ENCODE measurements at places on chromosomes 1 and 21. TPM values are rescaled to one million over a fixed set of nuclear protein-coding genes. Genes with fewer than 3 reads are reported as not detected.

DNA sequence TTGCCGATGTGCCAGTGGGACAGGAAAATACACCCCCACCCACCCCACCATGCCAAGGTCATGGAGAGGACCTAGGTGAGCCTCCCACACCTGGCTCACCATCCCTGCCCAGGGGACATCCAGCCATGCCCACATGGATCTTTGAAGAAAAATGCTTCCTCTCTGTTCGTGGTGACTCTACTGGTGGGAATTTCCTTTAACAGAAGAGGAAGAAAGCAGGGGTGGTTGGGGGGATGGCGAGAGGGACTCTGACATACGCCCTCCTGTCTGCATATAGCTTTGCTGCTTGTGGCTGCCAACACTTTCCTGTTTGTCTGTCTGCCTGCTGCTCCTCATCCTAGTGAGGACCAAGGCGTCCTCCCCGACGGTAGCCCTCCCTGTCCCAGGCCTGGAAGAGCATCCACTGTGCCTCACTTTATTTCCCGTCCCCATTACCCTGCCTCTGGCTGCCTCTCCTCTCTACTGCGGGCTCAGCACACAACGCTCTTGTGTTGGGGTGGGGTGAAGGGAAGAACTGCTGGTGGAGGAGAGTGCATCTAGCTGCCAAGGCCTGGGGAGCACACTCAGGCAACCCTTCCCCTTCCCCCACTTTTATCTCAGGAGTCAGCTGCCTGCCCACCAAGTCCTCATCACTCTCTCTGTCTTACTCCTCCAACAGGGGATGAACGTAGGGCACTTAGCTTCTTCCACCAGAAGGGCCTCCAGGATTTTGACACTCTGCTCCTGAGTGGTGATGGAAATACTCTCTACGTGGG, 2.5 kb downstream of the SEMA4A start:
- no peak for DNase-seq

- no peak for DNase-seq
Measured at GRCh38 chr1:203405703-203406438, 54.9 kb upstream of the FMOD start.

DNA sequence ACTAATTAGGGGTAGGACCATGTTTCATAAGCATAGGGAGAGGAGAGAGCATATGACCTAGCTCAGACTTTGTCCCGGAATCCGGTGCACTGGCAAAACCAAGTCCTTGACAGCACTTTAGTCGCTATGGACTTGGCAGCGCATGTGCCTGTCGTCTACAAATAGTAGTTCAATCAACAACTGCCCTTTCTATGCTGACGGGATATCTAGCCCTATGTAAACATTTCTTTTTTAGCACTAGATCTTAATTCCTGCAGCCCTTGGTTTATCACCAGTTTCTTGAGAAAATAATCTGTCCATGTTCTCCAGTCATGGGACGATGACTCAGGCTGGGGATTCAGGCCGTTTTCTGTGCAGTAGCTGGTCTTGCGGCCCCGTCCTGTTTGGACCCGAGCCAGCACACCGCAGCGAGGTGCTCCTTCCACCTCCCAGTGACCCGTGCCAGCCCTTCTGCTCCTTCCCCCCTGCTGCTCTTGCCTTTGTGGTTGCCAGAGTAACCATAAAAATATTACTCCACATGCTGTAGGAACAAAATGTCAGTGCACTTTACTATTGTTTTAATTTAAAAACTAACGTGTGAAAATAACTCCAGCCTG, 8.6 kb upstream of the MT1HL1 start:
- DNase-seq, result no peak

DNA sequence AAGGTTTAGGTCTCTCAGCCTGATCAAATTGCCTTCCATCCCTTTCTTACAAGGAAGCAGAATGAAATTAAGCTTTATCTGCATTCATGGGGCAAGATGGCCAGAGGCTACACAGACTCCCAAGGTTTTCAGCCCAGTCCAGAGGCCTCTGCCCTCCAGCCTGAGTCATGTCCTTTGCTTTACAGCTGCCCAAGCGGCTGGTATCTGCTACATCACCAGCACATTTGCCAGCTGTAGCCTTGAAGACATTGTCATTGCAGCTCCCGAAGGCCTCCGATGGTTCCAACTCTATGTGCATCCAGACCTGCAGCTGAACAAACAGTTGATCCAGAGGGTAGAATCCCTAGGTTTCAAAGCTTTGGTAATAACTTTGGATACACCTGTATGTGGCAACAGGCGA, 16.0 kb downstream of the HAO2 start:
- DNase-seq, result no peak

GRCh38 chr1:174324939-174325338, 122.8 kb upstream of the GPR52 start:
- DNase-seq, result no peak

DNA sequence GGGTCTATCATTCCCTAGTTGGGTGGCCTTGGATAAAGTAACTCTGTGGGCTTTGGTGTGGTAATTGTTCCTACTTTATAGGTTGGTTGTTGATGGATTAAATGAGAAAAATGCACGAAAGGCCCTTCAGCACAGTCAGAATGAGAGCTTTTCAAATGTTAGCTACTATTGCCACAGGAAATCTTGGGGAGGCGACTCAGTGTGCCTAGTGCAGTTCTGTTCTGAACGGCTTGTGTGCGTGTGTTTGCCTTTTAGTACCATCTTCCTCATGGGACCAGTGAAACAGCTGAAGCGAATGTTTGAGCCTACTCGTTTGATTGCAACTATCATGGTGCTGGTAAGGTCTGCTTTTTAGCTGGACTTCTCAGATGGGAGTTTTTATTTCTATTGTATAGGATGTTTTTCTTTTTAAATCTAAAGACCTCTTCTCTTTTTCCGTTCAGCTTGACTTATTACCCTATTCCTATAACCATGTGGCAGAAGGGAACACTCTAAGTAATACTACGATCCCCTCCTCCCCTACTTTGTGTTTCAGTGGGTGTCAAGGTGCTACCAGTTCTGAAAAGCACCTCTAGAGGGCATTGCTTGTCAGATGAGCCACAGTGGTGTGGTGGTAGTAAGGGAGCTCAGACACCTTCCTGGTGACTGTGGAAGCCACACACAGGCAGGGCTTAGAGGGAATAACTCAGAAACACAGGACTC, 9.2 kb downstream of the SFT2D2 start:
- DNase-seq, result peak; percentile 27

GRCh38 chr21:31798842-31799704, 67.2 kb upstream of the SCAF4 start:
- no peak for DNase-seq

DNA sequence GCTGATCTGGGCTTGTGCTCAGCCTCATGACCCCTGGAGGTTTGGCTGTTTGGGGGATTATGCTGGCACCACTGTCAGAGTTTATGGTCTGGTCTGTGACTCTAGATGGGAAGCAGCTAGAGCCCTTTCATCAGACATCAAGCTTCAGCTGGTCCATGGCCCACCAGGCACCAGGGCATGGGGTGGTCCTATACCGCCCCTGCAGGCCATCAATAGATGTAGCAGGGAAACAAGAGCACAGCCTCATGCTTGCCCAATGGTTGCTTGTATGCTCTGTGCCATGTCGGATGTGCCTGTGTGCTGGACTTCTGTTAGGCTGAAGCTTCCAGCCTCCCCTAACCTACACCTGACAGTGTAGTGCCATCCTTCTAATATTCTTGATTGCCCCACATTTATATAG, 71.1 kb upstream of the CD34 start:
- DNase-seq, result peak; percentile 52

DNA sequence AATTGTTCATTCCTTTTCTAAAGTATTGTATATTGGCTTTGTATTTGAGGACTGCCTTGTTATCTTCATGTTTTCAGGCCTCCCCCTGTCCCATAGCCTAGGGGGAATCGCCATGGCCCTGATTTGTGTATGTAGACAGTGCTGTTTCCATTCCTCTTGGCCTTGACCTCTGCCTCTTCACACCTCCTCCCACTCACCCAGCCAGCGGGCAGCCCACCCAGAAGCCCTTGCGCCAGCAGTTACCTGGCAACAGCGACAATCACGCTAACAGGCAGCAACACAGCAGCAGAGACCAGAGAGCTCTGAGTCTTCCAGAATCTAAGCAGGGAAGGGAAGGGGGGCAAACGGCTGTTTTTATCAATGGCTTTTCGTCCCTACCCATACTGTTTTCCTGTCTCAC, 50.0 kb upstream of the NPL start:
- peak; percentile 26 for DNase-seq

DNA sequence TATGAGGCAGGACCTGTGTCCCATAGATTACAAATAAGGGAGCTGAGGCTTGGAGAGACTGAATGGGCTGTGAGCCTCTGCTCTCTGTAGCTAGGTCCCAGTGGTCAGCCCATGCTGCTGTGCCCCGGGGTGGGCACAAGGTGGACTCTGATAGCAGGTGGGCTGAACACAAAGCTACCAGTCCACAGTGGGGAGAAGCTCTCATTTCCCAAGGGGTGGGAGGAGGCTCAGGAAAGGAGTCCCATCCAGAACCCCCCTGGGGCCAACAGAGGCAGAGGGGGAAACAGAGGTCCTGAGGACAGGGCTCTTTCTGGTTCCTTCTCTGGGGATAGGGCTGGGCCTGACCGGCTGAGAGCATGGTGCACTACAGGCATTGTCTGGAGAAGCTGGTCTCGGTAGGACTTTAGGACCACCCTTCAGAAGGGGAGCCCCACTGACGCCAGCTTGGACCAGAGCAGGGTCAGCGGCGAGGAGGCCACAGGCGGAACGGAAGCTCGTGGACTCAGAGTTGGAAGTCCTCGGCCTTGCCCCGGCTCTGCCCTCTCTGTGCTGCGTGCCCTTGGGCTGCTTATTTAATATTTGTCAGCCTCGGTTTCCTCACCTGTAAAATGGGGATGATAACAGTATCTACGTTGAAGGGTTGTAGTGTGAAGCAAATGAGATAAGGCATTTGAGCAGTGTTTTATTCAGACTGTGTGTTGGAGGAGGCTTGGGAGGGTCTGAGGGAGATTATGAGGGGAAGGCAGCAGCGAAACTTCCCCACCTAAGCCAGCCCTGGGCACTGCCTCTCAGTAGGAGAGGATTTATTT, 26.6 kb downstream of the SDE2 start:
- DNase-seq, result no peak

DNA sequence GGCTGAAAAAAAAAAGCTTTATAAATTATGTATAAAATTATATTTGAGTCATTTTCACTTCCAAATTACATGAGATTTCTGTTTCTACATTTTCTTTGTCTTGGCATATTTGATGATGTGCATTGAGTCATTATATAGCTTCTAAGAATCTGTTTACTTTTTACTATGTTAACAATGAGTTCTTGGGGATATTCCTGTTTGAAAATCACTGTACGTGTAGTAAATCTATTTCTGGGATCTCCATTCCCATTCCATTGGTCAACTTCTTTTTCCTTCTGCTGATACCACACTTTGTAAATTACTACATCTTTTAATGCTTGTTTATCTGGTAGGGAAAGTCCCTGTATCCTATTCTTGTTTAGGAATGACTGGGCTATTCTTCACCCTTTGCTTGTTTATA, 43.6 kb downstream of the TNFRSF9 start:
- no peak for DNase-seq

DNA sequence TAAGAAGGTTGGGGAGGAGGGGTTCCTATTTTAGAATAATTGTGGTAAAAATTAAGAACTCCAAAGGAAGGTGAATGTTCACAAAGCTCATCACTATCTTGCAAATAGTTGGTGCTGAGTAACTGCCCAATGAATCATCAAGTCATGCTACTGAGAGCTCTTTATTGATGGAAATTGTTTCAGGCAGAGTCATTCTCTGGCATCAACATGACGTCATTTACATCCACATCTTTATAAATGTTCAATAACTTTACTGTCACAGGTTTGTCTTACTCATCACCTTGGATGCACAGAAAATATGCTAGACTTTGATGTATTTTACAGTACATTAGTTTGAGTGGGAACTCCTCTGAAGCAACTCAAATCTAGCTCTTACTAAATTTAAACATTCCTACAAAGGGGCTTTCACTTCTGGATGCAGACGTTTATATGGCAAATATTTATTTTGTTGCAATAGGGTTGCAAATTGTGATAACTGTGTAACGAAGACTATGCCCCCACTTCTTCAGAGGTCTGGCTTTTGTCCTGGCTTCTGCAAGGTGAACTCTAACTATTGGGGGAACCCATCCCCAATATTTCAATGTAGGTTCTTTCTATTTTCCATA, 273.7 kb upstream of the AJAP1 start:
- DNase-seq, result no peak

- no peak for DNase-seq
Measured at GRCh38 chr1:47866601-47867437, 130.4 kb downstream of the TRABD2B start.

GRCh38 chr1:17155257-17155920, 36.1 kb upstream of the PADI2 start:
- DNase-seq, result no peak

DNA sequence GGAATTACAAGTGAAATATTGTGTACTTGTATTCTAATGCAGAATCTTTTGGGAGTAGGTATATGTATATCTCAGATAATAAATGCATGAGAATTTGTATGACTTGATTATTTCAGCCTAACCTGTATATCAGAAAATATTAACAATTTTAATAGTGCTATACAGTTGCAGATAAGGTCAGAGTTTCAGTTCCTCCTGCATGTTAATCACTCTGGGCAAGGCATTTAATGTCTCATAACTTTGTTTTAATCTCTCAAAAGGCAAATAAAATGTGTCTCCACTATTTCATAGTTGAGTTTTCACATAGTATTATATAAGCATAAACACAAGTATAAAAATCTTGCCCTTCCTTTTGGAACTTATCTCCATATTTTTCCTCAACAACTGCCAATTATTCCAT, 352.5 kb downstream of the KCNT2 start:
- DNase-seq, result no peak

GRCh38 chr21:32599526-32599925, 12.7 kb downstream of the CFAP298 start:
- no peak for DNase-seq

DNA sequence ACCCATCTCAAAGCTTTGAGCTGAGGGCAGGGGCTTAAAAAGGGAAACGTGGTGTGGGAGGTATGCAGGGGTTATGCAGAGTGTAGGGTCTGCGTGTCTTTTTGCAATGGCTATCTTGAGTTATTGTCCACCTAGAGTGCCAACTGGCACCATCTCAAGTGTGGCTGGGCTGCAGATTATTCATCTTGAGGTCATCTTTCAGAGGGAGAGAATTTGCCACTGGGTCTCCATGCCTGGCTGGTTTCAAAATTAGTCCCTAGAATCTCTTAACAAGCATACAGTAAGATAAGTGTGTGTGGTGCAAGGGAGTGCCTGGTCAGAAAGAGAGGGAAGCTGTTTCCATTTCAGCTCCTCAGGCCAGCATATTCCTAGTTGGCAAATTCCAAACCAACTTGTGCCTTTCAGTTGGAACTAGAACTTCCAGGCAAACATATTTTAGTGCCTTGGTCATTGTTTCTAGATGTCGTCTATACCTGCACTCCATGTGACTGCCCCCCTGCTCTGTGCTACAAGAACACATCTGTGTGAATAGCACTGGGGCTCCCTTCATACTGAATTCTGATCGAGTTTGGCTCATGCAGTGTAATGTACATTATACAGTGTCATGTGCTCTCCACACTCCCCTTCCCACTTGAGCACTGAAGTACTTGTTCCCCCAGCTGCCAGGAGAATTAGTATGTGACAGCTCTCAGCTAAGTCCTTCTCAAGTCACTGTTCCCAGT, 5.0 kb upstream of the OR2T8 start:
- DNase-seq, result no peak

The OR2T29 gene
- total RNA-seq, result not detected

The F11R gene
- total RNA-seq, result 7.7 TPM

Data from glutamatergic neuron (in vitro differentiated cells).